Gastroesophageal sphincter (tissue), 4 donors: ENCODE measurements at places on chromosomes 7 and 10. TPM values are rescaled to one million over a fixed set of nuclear protein-coding genes. Genes with fewer than 3 reads are reported as not detected.
A peak's percentile ranks its signal among the peaks of the same experiment; 100 is the strongest.

MCM10 gene
- total RNA-seq: 1.1 TPM

NUPR2 gene
- total RNA-seq: not detected

JCAD gene
- total RNA-seq: 59.9 TPM

CFAP70 gene
- 1.1 TPM for total RNA-seq

HOXA13 gene
- 0.12 TPM for total RNA-seq

HMX3 gene
- total RNA-seq: not detected

CCDC3 gene
- 12.2 TPM for total RNA-seq

GRCh38 chr7:106021151-106022067 is 58.3 kb downstream of the CDHR3 start:
- H3K27ac ChIP-seq: peak overlapping the region; percentile 70
- no peaks in the 10 kb centered on the region for H3K27me3 ChIP-seq
- H3K4me3 ChIP-seq: no peak overlapping the region
- peaks cover 21% of the 10 kb centered on the region for H3K4me1 ChIP-seq

GRCh38 chr10:103814626-103815370 is 40.6 kb downstream of the SH3PXD2A start:
- ATAC-seq: no peak
- no peak overlapping the region for H3K4me3 ChIP-seq
- H3K27me3 ChIP-seq: no peaks in the 10 kb centered on the region
- no peaks in the 10 kb centered on the region for H3K36me3 ChIP-seq
- H3K27ac ChIP-seq: no peak overlapping the region

MTPN gene
- 80.2 TPM for total RNA-seq

- H3K36me3 ChIP-seq: no peaks in the 10 kb centered on the region
- no peaks in the 10 kb centered on the region for H3K4me1 ChIP-seq
- no peak overlapping the region for H3K4me3 ChIP-seq
- ATAC-seq: no peak
- H3K27me3 ChIP-seq: peaks cover 9% of the 10 kb centered on the region
Observed at GRCh38 chr7:49580761-49581160, 192.7 kb upstream of the VWC2 start.

GRCh38 chr10:7243873-7244272 is 167.0 kb downstream of the SFMBT2 start:
- no peaks in the 10 kb centered on the region for H3K4me1 ChIP-seq
- ATAC-seq: no peak
- H3K27ac ChIP-seq: no peak overlapping the region

DNA sequence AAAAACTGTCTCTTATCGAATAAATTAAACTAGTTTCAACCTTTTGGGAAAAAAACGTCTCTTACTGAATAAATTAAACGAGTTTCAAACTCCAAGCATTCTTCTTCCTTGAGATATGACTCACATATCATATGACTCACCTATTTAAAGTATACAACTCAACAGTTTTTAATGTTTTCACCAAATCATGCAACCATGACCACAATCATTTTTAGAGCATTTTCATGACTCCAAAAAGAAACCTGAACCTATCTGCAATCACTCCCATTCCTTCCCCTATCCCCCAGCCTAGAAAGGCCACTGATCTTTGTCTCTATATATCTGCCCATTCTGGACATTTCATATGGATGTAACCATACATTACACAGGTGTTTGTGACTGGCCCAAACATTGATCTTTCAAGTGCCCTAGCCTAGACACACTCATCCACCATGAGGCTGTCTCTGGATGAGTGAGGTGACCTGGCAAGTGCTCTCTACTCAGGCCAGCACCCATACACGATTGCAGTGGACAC is 115.3 kb downstream of the PIP4K2A start:
- no peaks in the 10 kb centered on the region for H3K4me1 ChIP-seq
- no peak overlapping the region for H3K27ac ChIP-seq
- H3K4me3 ChIP-seq: no peak overlapping the region
- ATAC-seq: no peak

GRCh38 chr7:45623157-45623556 is 49.0 kb downstream of the ADCY1 start:
- no peaks in the 10 kb centered on the region for H3K4me1 ChIP-seq
- no peaks in the 10 kb centered on the region for H3K36me3 ChIP-seq
- no peaks in the 10 kb centered on the region for H3K27me3 ChIP-seq

- ATAC-seq: no peak
- H3K4me1 ChIP-seq: no peaks in the 10 kb centered on the region
- peaks cover 27% of the 10 kb centered on the region for H3K27me3 ChIP-seq
Observed at GRCh38 chr7:50552921-50553320, 12.3 kb downstream of the DDC start.

DNA sequence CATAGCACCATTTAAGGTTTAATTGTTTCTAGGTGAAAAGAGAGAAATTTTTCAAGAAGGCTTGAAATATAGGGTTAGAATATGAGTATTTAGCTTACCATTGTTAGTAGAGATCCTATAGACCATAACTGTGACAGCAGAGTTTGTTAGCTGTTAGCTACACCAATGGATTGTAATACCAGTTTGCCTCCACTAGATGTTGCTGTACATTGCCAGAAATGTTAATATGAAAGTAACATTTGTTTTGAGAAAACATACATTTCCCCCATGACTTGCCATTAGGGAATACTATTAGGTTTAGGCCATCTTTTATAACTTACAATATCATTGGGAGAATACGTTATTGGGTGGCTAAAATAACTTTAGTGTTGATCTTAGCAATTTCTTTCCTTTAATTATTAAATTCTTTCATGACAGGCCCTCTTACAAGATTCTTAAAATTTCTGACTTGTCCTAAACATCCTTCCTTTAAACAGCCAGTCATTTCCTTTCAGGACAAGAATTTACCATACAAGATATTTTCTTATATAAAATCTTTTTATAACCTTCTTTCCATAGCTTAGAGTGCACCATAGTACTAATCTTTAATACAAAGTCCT is 39.5 kb downstream of the ZNF117 start:
- H3K4me3 ChIP-seq: no peak overlapping the region
- H3K27ac ChIP-seq: no peak overlapping the region
- peaks cover 5% of the 10 kb centered on the region for H3K4me1 ChIP-seq
- no peaks in the 10 kb centered on the region for H3K36me3 ChIP-seq
- ATAC-seq: no peak

CCL26 gene
- 0.58 TPM for total RNA-seq

FXYD4 gene
- not detected for total RNA-seq

EMX2 gene
- total RNA-seq: 0.32 TPM
